Gastroesophageal sphincter (tissue), 4 donors: ENCODE measurements at places on chromosomes 4 and X.

DNA sequence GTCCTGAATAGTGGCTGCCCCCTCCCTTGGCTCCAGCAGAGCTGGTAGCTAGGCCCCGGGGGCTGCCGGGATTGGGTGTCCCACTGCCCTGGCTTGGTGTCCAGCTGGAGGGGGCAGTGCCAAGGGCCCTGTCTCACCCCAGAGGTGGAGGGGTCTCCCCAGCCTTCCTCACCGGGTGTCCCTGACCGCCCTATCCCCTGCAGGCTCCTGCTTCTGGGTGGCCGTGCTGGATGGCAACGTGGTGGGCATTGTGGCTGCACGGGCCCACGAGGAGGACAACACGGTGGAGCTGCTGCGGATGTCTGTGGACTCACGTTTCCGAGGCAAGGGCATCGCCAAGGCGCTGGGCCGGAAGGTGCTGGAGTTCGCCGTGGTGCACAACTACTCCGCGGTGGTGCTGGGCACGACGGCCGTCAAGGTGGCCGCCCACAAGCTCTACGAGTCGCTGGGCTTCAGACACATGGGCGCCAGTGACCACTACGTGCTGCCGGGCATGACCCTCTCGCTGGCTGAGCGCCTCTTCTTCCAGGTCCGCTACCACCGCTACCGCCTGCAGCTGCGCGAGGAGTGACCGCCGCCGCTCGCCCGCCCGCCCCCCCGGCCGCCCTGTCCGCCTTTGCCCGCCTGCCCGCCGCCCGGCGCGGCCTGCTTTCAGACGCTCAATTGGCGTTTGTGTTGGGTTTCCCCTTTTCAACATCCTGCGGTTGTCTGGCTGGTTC lies 4.6 kb downstream of the NAT8L start:
- peaks cover 92% of the 10 kb centered on the region for H3K27me3 ChIP-seq
- ATAC-seq: no peak
- no peak overlapping the region for H3K27ac ChIP-seq
- H3K4me1 ChIP-seq: no peaks in the 10 kb centered on the region
- H3K4me3 ChIP-seq: no peak overlapping the region
- no peaks in the 10 kb centered on the region for H3K36me3 ChIP-seq

DNA sequence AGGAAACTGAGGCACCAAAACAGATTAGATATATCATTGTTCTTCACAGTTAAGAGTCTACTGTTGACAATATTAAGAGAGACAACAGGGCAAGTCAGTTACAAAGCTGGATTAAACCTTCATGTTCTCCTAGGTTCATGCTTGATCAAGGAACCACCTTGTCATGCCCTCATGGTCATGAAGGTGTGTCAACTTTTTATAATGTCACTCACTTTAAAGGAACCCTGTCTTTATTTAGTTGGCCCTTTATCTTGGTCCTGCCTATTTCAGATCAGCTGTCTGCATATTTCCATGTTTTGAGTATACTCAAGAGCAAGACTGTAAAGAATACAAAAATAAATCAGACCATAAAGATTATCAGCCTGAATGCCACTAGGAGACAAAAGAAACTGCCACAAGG lies 140.2 kb upstream of the FAM241A start:
- H3K27ac ChIP-seq: no peak overlapping the region
- no peaks in the 10 kb centered on the region for H3K27me3 ChIP-seq
- H3K36me3 ChIP-seq: no peaks in the 10 kb centered on the region
- H3K4me3 ChIP-seq: no peak overlapping the region

DNA sequence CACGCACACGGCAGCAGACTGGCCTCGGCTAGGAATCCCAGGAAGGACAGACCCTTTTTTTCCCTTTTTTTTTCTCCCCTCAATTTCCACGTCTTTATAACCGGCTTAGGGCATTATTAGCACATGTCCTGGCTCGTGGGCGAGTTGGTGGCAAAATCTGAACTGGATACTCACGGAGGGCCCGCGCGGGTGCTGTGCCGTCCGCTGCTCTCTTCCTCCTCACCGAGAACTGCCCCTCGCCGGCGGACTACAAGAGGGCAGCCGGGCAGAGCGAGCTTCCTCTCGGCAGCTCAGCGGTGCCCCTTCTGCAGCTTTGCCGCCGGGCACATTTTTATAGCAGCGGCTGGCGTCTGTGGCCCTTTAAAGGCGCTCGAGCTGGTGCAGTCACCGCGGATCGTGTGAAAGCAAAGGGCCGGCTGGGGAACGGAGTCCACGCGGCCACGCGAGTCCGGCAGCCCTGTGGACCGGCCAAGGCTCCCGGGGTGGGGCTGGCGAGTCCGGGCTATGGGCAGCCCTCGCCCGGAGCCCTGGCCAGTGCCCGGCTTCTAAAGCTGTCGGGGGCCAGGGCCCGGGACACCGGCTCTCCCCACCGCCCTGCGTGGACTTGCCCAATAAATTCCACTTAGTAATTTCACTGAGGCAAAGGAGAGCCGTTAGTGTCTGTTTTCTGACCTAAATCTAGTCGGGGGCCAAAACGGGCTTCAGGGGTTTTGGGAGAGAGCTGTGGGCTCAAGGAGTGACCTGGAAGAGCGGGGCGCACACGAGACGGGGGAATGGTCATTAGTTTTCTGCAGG lies 1.3 kb upstream of the CITED1 start:
- ATAC-seq: peak; percentile 74
- H3K4me1 ChIP-seq: peaks cover 4% of the 10 kb centered on the region
- H3K27ac ChIP-seq: peak overlapping the region; percentile 65
- no peaks in the 10 kb centered on the region for H3K36me3 ChIP-seq

GRCh38 chr4:153234885-153235284 lies 30.6 kb downstream of the TRIM2 start:
- no peak overlapping the region for H3K4me3 ChIP-seq
- peaks cover 3% of the 10 kb centered on the region for H3K4me1 ChIP-seq
- peaks cover 7% of the 10 kb centered on the region for H3K36me3 ChIP-seq
- H3K27me3 ChIP-seq: no peaks in the 10 kb centered on the region
- H3K27ac ChIP-seq: no peak overlapping the region
- no peak for ATAC-seq

GRCh38 chr4:83651846-83652245 lies 115.9 kb downstream of the GPAT3 start:
- no peak overlapping the region for H3K27ac ChIP-seq
- no peaks in the 10 kb centered on the region for H3K4me1 ChIP-seq
- no peak overlapping the region for H3K4me3 ChIP-seq

DNA sequence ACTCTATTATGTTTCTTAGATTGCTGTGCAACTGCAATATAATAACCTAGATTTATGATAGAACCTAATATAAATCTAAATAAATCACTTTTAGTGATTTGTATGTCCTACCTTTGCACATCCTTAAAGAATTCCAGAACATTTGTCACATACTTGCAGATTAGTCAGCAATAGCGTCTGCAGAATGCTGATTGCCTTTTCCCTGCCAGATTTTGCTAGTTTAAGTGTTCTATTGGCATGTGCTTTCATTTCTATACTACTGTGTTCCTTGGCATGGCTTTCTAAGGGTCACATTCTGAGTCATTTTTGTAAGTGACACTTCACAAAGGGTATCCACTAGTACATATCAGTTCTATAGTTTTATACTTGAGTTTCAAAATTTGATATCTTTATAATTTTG lies 303.1 kb upstream of the GIMD1 start:
- ATAC-seq: no peak
- no peak overlapping the region for H3K4me3 ChIP-seq
- H3K36me3 ChIP-seq: no peaks in the 10 kb centered on the region
- H3K27ac ChIP-seq: no peak overlapping the region
- H3K4me1 ChIP-seq: no peaks in the 10 kb centered on the region

DNA sequence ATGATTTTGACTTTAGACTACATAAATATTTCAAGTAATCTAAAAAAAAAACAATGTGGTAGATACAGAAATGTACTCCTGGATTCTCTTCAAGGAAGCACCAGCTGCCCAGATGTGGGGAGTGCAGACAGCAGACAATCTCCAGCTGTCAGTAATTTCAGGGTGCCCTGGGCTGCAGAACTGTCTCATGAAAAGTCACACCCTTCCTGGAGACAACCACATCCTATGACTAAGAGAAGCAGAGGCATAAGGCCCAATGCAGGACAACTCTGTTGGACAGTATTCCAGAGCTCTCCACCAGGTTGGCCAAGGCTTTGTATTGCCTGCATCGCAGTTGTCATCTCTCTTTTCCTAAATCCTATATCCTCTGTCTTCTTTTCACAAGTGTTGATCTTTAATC lies 34.4 kb upstream of the BLTP1 start:
- no peaks in the 10 kb centered on the region for H3K36me3 ChIP-seq
- ATAC-seq: no peak
- no peaks in the 10 kb centered on the region for H3K27me3 ChIP-seq
- H3K27ac ChIP-seq: no peak overlapping the region
- no peaks in the 10 kb centered on the region for H3K4me1 ChIP-seq
- H3K4me3 ChIP-seq: no peak overlapping the region

GRCh38 chr4:26765515-26765914 lies 95.1 kb upstream of the STIM2 start:
- H3K27ac ChIP-seq: no peak overlapping the region
- no peak for ATAC-seq
- H3K27me3 ChIP-seq: no peaks in the 10 kb centered on the region
- no peaks in the 10 kb centered on the region for H3K36me3 ChIP-seq
- H3K4me3 ChIP-seq: no peak overlapping the region

- ATAC-seq: no peak
- no peak within 1 kb of the TSS for H3K27ac ChIP-seq
Measured at GRCh38 chr4:69639542-69639941, at the start of gene UGT2A2. Gene UGT2A2, minus strand, starts transcription at chr4:69639642. Its CDS starts 2 bp downstream, at chr4:69639640.

DNA sequence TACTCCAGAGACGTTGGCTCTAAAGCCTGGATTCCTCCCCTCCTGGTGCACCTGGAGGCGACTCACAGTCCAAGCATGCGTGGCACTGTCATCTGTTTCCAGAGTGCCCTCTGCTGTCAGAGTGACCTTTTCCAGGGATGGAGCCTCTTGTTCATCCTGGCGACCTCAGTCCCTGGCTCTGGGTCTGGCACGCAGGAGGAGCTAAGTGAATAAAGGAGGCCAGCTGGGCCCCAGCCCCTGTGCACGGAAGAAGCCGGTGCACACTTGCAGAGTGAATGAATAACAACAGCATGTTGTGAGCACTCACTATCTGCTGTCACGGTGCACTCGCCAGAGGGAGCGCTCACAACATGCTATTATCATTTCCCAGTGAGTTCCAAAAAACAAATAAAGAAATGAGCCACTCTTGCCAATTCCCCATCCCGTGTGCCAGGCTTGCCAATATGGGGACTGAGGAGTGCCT lies 27.8 kb upstream of the PSAPL1 start:
- H3K27ac ChIP-seq: no peak overlapping the region
- peaks cover 38% of the 10 kb centered on the region for H3K4me1 ChIP-seq
- no peak for ATAC-seq
- H3K4me3 ChIP-seq: no peak overlapping the region
- no peaks in the 10 kb centered on the region for H3K27me3 ChIP-seq
